ENCODE measurements at places on chromosomes 6 and 20. TPM values are rescaled to one million over a fixed set of nuclear protein-coding genes. Genes with fewer than 3 reads are reported as not detected.

Gene CGA
- not detected for total RNA-seq

Gene PTCRA
- not detected for total RNA-seq

Gene OPN5
- under 0.01 TPM for total RNA-seq

Gene PRR18
- not detected for total RNA-seq

Gene HTR1E
- total RNA-seq: 0.15 TPM

Gene DEF6
- total RNA-seq: 0.99 TPM

Gene ZC3H12D
- total RNA-seq: 0.15 TPM

DNA sequence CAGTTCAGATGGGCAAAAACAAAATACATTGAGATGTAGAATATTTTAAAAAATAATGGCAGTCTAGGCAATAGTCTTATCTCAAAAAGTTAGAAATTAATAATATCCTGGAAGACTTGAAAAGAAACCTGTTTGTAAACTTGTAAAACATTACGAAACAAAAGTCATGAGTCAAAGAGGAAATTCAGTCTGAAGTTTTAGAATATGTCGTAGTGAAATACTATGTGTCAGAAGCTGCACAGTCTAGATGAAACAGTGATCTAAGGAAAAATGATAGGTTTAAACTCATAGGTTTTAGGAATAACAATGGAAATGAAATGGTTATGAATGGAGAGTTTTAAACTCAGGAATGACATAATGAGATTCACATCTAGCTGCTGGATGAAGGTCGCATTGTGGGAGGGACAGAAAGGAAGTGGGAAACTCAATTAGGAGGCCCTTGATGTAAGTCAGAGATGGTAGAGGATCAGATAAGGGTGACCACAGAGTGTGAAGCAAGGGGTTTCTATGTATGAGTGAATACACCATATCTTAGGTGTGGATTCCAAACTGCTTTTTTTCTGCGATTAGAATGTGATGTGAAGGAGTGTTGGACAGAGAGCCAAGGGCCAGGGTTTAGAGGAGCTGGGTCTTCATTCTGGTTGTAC, 2.8 kb downstream of the SNRPB2 start:
- no peak for DNase-seq

GRCh38 chr6:161347988-161348627, 74.2 kb upstream of the AGPAT4 start:
- DNase-seq: no peak

GRCh38 chr20:24682496-24682985, 213.1 kb downstream of the SYNDIG1 start:
- DNase-seq: no peak

- no peak for DNase-seq
Measured at GRCh38 chr20:26324177-26324576, 627.5 kb upstream of the ZNF337 start.

DNA sequence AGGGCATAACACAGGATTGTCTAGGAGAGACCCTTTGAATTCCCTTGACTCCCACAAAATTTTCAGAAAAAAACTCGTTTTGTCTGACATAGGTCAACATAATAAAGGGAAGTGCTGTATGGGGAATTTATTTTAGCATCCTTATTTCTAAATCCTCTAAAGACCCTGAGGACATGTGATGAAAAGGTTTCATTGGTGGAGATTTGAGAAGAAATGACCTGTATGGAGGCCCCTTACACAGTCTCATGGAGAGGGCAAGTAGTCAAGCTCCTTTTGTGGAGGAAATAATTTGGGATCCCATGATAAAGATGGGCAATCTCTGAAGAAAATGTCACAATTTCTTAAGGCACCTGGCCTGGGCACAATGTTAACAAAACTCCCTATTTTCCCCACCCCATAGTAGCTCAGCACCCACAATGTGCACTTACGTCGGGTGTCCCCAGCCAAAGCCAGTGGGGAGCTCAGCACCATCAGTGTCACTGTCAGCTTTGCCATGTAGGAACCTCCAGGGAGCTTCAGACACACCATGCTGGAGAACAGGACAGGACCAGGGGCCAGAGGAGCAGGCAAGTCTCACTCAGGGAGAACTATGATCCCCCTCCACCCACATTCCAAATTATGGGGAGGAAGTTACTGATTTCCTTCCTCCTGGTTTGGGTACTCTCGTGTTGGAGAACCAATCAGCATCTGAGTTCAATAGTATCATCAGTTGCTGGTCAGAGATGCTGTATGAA, at the start of gene HLA-DRB5:
TSS of gene HLA-DRB5 (minus strand) at position 591 of the 734 bp plus-strand sequence. CDS start at position 528, 63 bp downstream.
- peak; percentile 18 for DNase-seq

DNA sequence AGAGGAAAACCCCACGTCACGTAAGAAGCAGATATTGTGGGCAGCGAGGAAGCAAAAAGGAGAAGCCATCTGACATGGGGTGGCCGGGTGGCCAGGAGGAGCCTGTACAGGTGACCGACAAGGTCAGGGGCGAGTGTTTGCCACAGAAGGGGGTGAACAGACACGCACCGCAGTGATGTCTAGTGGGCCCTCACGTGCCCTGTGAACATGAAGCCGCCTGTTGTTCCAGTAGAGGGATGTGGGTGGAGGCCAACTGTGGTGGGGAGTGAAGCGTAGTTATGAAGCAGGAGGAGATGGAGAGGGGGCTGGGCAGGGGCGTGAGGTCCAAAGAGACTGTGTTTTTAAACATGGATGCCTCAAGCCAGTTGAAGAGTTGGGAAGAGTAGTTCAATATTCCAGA, 20.5 kb downstream of the MYT1 start:
- DNase-seq: no peak

- DNase-seq: peak; percentile 57
Measured at GRCh38 chr6:26553264-26553634, 15.1 kb downstream of the HMGN4 start.

DNA sequence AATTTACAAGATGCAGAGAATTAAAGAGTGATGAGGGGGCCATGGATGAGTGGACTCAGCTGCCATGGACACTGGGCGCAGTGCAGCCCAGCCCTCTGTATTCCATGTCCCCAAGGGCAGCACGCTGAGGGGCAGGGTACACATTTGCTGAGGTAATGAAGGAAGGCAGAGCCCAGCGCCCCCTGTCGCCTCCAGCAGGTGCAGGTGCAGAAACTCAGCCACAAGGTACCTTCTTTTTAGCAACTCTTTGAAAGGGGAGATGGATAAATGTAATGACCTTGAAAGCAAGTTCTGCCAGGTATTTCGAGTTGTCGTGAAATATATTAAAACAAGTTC, 7.1 kb downstream of the CD93 start:
- no peak for DNase-seq

- no peak for DNase-seq
Measured at GRCh38 chr6:74623027-74623426, 582.8 kb downstream of the COL12A1 start.

DNA sequence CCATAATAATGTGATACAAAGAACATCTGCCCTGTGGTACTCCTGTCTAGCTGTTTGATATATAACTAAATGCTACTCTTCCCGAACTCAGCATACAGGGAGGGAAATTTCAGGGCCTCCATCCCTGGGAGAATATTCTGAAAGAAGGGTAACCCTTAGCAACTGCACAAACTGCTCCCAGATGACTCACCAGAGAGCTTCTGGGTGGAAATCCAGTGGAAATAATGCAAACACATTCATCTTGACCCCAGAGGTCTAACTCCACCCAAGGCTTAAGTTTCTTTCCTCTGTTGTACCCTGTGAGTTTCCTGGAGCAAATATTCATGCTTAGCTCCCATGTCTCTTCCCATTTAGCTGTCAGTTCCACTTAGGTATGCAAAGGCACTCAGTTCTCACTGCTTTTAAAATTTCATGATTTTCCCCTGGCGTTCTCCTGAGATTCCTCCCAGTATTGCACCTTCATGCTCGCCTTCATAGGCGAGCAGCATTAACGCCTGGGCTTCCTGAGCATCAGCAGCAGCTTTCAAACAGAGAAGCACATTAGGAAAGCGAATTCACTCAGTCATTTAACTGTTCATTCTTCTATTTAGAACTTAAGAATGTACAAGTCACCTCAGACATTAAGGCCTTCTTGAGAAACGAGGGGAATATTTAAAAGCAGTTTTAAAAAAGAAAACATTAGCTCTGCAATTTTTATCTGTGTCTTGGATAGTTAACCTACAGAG, 43.8 kb upstream of the LAMA4 start:
- peak; percentile 93 for DNase-seq

All from renal cortical epithelial cell (primary cell).